ENCODE measurements at places on chromosomes 7 and 10. TPM values are rescaled to one million over a fixed set of nuclear protein-coding genes. Genes with fewer than 3 reads are reported as not detected.

DNA sequence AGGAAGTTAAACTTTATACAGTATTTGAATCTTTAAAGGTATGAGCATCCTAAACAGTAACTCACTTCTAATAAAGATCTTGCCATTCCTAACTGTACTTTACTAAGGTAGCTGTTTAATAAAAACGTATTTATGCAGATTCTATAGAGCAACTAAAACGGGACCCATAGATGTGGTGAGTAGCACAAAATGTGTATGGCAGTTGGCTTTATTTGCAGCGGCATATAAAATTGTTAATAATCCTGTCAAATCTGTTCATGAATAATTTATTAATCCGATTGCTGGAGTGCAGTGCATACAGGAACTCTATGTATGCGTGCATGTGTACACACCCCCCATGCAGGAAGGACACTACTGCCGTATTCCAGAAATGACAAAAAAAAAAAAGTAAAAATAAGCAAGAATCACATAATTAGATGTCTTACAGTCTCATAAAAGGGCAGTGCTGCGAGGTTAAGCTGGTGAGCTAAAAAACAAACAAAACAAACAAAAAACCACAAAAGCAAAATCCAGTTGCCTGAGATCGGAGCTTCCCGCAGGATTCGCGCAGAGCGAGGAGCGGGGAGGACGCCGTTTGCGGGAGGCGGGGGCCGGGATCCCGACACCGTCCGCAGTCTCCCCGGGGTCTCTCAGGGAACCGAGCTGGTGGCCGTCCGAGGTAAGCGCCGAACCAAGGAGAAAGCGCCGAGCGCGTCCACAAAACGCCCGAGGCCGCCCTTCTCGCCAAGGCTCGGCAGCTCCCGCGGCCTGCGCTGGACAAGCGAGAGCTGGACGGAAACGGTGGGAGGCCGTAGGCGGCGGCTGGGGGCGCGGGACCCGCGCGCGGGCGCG lies 518 bp upstream of the COMMD3 start:
- peak; percentile 46 for DNase-seq

DNA sequence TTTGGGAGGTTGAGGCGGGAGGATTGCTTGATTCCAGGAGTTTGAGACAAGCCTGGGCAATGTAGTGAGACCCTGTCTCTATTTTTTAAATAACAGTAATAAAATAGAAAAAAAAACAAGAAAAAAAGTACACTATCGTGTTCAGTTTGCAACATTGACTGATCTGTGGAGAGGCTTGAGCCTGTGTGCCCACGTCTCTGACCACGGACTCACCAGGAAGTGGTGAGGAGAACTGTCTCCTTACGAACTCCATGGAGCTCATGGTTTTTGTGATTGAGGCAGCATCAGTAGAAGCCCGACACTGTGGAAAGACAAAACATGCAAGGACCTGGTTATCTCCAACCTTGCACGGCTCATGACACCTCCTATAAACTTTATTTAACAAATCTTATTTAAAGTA lies 23.9 kb upstream of the DNAJB6 start:
- DNase-seq, result no peak

The HOXA13 gene
- polyA plus RNA-seq, result 0.15 TPM

The C10orf53 gene
- not detected for polyA plus RNA-seq

DNA sequence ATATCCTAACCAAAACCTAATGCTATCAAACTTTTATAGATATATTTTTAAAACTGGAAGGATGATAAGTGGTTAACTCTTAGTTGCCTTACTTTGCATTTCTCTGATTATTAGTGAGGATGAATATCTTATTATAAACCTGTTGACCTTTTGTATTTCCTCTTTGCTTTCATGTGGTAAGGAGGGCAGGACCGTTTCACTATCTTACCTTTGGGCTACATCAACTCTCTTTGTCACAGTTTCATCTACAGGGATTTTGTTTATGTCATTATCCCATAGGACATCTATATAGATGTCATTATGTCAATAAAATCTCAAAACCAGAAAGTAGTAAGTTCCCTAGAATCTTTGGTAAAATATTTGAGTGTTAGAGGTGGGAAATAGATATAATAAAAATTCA lies 219.3 kb downstream of the THSD7A start:
- DNase-seq, result no peak

DNA sequence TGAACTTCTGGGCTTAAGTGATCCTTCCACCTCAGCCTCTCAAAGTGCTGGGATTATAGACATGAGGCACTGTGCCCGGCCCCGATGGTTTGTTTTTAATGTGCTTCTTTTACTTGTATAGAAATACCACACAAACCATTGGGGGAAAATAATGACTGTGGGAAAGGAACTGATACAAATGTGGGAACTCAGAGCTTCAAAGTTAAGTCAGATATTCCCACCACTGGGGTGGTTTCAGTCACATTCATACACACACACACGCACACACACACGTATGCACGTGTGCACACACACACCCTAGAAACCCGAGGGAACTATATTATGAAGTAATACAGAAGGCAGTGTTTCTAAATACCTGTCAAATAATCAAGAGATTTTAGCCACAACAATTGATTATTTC lies 17.0 kb downstream of the CPA4 start:
- DNase-seq, result no peak

DNA sequence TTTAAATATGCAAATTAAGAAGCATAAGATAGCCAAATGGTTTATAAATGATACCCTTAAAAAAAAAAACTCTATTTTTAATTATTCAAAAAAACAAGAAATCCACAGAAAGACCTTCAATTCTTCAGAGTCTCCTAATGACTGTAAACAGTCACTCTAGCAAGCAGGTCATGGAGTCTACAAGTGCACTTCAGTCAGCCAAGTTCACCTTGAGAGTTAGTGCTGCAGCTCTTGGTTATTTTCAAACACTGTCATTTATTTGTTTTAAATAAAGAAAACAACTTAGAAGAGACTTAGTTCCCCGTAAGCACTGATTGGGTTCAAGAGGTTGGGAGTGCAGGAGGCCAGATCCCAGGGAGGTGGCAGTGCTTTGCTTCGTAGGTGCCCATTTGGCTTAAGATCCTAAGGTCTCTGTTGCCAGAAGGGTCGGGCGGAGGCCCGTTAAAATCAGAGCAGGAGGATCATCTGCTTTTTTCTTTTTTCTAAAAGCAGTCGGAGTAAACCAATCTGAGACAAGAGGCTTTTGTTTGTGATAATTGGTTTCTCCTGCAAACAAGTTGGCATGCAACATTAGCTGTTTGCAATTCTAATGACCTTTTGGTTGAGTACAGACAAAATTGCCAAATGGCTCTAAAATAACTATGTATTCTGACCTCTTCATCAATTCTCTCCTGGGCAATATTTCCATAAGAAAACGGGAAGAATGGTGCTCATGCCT lies 86.4 kb upstream of the ELMO1 start:
- DNase-seq, result no peak

GRCh38 chr7:28017372-28017771 lies 163.2 kb downstream of the JAZF1 start:
- DNase-seq, result peak; percentile 58

The EPHA1 gene
- polyA plus RNA-seq, result 0.80 TPM

DNA sequence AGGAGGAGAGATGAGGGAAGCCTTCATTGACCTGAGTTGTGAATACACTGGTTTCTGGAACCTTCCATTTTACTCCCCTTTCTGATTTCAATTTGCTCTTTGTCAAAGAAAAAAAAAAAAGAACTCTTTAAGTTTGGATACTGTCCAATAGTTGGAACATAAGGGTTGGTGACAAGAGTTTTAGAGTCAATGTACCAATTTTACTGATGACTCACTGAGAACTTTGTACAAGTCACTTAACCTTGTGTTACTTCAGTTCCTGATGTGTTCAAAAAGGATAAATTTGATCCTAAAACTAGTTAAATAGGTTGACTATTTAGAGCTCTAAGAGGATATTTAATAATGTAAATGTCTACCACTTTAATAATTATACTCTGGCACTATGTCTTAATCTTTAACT lies 4.1 kb upstream of the CDK14 start:
- peak; percentile 36 for DNase-seq

- no peak for DNase-seq
Measured at GRCh38 chr7:2034291-2035201, 198.2 kb downstream of the MAD1L1 start.

- DNase-seq, result no peak
Measured at GRCh38 chr7:7569081-7569527, 2.4 kb downstream of the MIOS start.
